ENCODE measurements at places on chromosomes 2 and 18.

DNA sequence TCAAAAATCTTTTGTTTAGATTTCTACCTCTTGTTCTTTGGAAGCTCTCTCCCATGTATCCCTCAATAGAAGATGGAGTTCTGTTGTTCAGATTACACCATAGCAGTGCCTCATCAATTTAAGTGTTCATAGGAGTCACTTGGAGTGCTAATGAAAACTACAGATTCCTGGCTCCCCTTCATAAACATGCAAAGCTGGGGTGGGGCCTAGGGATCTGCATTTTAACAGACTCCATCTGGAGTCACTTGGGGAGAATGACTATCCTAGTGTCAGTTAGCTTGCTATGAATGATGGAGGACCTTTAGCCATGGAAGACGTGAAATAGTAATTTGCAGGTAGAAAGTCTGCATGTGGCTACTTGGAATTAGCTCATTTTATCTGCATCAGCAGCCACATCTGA, 105.4 kb downstream of the RGPD3 start:
- no peak for DNase-seq

DNA sequence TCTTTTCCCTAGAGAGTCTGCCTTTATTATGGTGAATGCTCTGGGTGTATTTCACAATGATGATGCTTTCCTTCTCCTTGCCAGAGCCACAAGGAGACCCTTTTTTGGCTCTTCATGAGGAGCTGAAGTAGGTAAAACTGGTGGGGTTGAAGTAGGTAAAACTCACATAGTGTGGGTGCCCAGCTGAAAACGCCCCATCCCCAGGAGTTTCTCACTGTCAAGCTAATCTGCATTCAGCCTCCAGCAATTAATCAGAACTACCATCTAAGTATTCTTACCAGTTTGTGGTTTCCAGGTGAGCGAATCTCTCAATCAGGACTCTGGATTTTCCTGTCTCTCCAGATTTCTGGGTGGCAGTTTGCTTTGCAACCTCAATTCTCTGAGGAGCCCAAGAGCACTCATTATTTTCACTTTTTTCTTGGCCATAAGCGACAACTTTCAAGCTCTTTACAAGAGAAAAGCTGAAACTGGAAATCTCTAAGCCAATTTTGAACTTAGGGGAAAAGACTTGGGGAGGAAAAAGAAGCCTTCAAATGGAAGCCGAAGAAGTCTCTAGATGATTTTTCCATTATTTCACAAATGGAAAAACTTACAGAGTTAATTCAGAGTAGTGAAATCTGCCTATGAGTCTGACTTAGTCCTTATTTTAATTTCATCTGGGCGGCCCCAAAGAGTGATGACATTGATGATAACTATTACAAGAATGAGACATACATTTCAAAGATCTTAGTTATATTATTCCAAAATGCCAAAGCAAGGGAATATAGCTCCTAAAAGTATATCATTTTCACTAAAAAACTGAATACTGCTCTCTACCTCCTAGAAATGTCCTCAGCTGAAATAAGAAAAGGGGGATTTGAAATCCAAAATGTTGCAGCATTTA, 121.4 kb upstream of the MAP3K20 start:
- DNase-seq = no peak

DNA sequence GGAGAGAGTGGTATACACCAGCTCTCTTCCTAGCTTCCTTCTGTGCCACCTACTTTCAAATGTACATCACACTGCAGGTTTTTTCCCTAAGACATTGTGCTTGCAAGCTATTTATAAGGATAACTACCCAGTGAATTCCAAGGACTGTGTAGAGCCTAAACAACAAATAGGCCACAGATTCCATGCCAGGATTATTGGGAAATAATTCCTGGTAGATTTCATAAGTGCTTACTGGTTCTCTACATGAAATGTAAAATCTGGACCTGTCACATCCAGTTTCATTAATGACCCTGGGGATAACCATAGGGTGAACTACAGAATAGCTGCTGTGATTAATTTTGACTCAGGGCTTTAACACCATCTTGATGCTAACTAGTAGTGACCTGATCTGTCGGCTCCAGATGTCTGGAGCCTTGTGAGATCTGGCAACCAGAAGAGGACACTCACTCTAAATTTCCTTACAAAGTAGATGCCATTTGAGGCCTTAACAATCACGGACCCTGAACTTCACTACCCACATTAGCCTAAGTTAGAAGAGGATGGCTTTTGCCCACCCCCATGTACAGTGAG, 34.3 kb upstream of the LGALSL start:
- DNase-seq = no peak

DNA sequence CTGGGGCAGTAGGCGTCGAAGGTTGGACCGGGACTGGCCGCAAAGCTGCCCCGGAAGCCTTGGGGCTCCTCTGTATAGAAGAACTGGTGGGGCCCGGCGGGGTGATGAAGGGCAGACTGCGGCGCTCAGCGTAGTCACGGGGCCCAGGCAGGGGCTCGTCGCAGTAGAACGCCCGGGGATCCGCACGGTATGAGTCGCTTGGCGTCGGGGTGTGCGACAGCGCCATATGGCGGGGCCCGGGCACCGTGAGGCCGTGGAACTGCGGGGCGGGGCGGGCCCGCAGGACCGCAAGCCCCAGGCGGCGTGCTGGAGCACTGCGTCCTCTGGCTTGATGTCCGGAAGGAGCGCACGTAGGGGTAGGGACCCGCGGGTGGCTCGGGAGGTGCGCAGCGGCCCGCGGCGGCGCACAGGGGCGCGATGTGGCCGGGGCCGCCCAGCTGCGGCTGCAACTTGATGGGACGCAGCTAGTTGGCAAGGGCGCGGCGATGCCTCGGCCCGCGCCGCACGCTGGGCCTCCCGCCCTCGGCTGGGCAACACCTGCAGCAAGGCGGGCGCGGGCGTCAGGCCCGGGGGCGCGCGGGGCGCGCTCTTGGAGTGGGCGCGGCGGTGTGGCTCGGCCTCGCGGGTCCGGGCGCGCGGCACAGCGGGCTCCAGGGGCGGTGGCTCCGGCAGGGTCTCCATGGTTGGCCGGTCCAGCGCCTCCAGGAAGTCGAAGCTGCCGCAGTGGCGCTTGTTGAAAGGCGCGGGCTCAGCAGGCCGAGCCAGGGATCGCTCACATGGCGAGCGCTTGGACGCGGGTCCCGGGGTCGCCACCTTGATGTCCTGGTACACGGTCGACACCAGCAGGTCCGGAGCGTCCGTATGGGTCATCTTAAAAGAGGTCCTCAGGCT, 251.4 kb downstream of the ANKRD30B start:
- no peak for DNase-seq

DNA sequence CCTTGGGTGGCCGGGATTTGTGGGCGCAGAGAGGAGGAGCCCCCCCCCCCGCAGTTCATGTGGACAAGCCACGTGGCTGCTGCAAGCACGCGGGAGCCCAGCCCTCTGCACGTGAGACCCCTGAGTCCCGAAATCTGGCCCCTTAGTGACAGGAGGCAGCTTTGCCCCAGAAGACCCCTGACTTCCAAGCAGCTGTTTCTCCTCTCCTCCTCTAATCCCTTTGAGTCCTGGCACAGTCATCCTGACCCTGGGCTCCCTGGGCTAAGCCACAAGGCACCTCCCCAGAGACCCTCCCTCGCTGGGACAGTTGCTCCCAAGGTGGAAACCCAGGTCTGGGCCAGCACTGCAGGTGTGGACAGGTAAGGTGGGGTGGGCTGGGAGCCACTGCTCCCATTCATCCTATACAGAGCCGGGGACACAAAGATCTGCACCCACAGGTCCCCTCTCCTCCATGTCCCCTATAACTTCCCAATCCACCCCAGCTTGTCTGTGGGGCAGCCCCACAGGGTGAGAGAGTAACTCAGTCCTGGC, 923 bp downstream of the TEKT4 start:
- DNase-seq = no peak

- DNase-seq = no peak
Measured at GRCh38 chr2:69604026-69604678, 39.4 kb downstream of the AAK1 start.

- DNase-seq = no peak
Measured at GRCh38 chr2:209525834-209526281, 102.0 kb downstream of the MAP2 start.

GRCh38 chr2:37871456-37872191, 53.5 kb upstream of the RMDN2 start:
- DNase-seq = no peak

DNA sequence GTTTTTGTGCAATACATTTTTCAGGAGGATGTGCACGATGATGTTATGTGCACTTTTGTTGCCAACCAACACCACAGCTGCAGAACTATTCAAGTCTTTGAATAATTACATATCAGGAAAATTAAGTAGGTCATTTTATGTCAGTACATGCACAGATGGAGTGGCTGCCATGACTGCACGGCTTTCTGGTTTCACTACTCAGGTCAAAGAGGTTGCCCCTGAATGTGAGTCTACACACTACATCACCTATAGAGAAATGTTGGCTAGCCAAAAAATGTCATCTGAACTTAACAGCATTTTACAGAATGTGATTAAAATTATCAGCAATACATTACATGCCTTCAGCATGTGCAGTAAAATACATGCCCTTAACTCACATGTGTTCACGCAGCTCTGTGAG, 1637.3 kb upstream of the NXPH2 start:
- no peak for DNase-seq

GRCh38 chr18:49584394-49584793, 22.5 kb downstream of the LIPG start:
- no peak for DNase-seq

- no peak for DNase-seq
Measured at GRCh38 chr2:188204824-188205223, 86.8 kb upstream of the GULP1 start.

GRCh38 chr2:104804148-104804890, 49.6 kb upstream of the POU3F3 start:
- no peak for DNase-seq

DNA sequence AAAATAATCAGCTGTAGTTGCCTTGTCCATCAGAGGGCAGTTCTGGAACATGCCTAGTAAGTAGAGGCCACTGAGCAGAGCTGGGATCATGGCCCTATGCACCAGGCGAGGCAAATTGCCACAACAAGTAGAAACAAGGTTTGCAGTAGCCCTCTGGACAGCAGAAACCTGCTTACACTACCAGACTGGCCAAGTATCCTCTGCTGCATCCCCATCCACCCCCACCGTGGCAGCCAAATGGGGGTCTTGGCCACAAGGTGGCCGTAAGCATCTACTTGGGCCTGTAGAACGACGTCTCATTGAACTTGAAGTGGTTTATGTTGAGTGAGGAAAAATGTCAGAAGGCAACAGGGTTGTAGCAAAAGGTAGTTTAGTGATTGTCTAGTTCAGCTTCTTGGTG, 241.2 kb downstream of the ALPK2 start:
- DNase-seq = no peak

DNA sequence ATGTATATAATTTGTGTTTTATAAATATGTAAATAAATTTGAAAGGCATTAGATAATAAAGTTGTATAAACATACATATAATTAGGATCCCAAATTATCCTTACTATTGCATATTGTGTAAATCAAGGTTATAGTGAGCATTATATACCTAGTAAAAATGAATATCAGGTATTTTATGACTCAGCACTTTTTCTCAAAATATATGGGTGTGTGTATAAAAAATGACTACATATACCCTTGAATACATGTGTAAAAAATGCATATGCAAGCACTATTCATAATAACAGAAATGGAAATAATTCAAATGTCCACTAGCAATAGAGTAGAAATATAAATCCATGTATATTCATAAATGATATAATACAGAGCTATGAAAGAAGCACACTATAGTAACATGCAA, 870.9 kb upstream of the CNTNAP5 start:
- no peak for DNase-seq

DNA sequence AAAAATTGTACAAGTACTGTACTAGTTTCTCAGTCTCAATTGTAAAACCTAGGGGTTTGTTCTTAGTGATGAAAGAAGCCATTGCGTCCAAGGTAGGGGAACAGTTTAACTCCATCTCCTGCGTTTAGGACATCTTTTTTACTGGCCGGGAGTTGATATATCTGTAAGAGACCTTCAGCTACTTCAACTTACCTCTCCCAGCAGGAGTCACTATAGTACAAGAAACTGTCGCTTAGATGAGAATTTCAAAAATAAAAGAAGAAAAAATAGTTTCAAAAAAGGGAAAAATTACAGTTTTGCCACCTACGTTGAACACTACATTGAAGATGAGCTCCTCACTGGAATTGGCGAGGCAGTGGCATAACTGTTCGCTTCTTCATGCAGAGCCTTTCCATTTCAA, 122.7 kb downstream of the MAP3K20 start:
- DNase-seq = no peak

DNA sequence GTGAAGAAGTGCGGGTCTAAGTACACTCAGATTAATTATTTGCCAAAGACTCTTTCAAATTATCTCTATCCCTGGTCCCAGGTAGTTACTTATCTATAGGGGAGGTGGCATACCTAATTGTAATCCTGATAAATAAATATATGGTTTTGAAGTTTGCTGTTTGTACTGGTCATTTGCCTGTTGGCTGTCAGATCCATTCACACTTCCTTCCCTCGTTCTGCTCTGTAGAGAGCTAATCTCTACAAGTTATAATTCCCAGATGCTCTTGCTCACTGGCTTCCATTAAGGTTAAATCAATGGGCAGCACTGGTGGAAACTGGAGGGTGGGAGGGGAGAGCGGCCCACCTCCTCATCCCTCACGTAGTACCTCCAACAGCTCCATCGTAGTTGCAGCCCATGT, 447.1 kb downstream of the TXNL1 start:
- DNase-seq = no peak

GRCh38 chr2:219425238-219426067, 7.3 kb downstream of the DES start:
- DNase-seq = no peak

DNA sequence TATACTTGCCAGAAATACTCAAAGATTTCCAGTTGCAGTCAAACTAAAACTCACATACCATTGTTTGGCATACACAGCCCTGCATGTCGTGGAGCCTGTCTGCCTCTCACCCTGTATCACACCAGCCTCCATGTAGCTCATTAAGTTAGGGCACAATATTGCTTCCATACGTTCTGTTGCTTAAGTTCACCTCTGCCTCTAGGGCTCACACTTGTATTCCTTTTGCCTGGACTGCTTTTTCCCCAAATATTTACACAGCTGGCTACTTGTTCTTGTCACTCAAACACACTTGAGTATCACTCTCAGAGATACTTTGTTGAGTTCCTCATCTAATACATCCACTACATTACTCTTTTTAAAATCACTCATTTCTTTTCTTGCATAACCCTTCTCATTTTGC, 83.1 kb downstream of the PTH2R start:
- peak; percentile 22 for DNase-seq

GRCh38 chr18:50099725-50100407, 95.1 kb downstream of the MYO5B start:
- no peak for DNase-seq

GRCh38 chr2:232721882-232722281, 24.8 kb downstream of the GIGYF2 start:
- DNase-seq = no peak

DNA sequence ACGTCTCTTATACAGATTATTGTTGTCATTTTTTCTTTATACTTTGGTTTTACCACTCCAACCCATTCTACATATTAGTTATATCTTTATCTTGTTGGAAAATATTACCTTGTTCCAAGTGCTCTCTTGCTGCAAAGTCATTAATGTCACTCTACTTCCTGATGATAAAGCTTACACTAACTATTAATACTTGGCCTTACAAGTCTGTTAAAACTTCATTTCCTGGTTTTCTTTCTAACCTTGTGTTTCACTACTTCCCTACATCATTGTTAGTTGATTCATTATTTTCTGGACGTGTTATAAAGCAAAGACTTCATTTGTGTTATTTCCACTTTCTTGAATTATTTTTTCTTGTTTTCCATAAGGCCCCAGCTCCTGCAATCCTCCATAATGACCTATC, 382.6 kb upstream of the CDH20 start:
- DNase-seq = no peak

GRCh38 chr2:149184991-149185390, 145.4 kb upstream of the LYPD6 start:
- DNase-seq = no peak

Measured in NCI-H187 (cell line).